ENCODE measurements at places on chromosomes 16 and 17.
A peak's percentile ranks its signal among the peaks of the same experiment; 100 is the strongest.

DNA sequence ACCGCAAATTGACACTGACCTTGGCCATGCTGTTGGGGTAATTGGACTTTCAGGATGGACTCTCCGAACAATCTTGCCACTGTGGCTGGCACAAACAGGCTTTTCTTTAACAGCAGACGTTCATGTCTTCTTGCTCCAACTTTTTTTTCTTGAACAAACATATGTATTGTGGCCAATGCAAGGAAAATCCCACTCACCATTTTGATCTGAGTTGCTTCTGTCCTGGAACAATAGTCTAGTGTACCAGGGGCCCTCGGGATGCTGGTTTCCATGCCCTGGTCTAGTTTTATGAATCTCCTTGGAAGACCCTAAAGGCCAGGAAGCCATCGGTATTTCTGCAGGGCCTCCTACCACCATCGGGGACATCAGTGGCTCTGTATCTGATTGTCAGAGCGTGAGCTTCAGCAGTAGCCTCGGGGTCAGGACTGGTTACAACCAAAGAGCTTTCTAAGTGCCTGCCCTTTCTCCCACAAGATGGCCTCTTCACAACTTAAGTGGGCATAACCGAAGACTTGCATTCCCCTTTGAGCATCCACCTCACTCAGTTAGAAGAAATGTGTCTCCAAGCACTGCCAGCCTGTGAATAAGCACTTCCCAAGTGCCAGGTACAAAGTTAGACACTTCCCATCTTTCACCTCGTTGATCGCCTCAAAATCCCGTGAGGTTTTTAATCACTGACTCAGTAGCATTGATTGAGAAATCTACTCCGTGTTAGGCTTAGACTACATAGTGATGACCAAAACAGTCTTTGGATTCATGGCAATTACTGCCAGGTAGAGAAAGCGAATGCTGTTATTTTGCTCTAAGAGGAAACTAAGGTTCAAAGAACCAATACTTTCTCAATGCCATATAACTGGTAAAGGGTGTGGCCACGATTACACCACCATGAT, 87.0 kb upstream of the TBX2 start:
- DNase-seq = no peak

DNA sequence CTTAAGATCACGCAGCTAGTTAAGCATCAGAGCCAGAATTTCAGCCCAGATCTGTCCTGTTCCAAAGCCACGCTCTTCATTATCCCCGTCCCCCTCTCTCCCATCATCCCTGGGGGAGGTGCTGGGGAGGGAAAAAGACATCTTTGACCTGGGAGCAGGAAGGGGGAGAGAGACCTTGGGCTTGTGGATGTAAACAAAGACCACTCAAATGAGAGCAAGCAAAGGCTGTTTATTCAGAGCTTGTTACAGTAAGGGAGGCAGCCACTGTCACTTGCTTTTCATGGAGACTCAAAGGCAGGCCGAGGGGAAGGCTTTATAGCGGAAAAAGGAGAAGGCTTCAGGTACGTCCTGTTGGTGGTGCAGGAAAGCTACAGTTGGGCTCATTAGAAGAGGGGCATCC, 3.5 kb upstream of the RPRML start:
- no peak for DNase-seq

DNA sequence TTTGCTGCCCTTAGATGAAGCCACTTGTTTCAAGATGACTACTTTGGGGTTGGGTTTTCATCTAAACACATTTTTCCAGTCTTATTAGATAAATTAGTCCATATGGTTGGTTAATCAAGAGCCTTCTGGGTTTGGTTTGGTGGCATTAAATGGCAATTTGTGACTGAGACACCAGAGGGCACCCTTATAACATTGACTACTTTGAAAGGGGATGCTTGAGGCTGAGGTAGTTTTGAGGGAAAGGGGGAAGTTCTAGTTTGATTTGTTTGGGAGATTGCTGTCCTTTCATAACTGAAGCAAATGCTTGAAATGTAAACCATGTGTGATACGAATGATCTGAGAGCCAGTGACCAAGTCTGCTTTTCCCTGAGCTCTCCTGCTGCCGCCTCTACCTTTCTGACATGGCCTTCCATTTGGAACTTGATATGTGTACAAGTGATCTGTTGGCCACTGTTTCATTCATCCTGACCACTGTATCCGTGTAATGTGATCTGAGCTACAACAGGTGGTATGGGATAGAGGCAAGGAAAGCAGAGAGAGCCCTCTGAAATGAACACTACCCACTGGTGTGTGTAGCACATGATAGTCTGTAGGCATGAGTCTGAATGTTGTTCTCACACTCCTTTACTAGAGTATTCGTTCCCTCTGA, 5.8 kb upstream of the RARA start:
- peak; percentile 81 for DNase-seq

DNA sequence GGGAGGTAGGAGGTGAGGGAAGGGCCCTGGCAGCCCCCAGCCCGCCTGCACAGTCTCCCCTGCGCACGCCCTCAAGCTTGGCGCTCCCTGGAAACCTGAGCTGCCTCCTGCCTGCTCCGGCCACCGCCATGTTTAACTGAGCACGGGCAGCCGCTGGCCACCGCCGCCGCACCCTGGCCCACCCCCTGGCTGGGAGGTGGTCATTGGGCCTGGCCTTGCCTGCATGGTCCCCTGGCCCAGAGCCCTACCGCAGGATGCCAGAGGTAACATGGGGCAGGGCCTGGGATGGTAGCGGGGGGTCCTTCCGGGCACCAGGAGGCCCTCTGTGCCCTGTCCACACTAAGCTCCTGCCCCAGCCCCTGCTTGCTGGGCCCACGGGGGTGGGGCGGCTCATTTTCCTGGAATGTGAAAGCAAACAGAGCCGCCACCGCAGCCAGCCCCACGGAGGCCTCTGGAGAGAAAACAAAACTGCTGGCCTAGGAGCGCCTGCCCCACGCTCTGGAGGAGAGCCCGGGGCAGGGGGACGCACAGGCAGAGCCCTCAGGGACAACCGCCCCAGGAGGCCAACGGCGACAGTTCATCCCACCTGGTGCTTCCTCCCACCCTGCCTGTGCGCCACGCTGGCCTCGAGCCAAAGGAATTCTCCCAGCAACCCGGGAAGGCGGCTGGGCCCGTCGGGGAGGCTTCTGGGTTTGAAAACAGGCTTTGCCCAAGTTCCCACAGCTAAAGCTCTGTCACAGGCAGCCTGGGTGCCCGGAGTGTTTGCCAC, 8.9 kb downstream of the NHERF2 start:
- DNase-seq = no peak

- peak; percentile 16 for DNase-seq
Measured at GRCh38 chr16:83356266-83356665, 451.5 kb upstream of the HSBP1 start.

DNA sequence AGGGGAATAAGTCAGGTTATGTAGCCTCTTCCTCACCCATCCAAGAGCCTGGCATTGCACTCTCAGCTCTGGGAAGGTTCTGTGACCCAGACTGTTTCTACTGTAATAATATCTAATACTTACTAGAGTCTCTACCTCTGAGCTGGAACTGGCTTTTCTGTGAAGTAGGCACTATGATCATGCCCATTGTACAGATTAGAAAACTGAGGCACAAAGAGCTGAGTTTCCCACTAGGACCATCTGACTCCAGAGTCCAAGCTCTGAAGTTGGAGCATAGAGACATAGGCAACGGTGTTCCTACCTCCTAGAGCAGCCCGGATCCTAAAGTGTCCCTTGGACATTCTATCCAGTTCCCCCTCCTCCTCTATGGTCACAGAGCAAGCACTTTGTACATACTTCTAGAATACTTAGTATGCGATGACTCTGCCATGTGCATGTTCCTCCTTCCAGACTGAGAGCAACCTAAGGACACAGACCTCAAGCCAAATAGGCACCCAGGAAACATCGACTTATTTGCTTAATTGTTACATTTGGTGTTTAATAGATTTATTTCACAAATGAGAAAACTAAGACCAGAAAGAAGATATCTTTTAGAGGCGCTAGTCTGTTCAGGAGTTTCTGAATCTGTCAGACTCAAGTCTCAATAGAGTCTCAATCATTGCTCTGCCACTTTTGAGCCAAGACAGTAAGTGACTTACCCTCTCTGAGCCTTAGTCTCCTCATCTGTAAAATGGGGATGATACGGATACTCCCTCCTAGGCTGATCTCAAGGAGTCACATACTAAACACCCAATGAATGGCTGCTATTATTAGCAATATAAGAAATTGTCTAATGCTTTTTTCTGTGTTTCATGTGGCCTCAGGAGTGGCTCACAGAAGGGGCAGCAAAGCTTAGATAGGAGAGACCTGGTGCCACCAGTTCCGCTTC, 3.6 kb downstream of the CLEC19A start:
- DNase-seq = no peak

- DNase-seq = no peak
Measured at GRCh38 chr17:9002227-9002605, 19.1 kb upstream of the NTN1 start.

GRCh38 chr17:15260376-15261257, 4.5 kb downstream of the PMP22 start:
- DNase-seq = no peak

DNA sequence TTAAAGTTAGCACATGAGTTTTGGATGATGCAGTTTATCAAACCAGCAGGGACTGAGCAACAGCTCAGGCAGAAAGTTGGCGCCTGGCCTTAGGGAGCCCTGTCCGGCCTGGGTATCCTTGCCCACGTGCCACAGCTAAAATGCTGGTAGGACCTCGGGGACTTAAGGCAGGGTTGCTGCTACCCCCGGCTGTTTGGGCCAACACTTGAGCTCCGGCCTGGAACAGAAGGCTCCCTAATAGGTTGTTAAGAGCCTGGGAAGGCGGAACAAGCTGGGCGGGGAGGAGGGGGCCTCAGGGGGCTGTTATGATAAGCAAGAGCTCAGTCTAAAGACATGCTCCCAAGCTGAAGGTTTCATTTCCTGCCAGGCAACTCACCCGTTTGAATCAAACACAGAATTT, 39.7 kb downstream of the CUEDC1 start:
- no peak for DNase-seq

- DNase-seq = no peak
Measured at GRCh38 chr17:72926171-72926570, 166.3 kb downstream of the SLC39A11 start.

DNA sequence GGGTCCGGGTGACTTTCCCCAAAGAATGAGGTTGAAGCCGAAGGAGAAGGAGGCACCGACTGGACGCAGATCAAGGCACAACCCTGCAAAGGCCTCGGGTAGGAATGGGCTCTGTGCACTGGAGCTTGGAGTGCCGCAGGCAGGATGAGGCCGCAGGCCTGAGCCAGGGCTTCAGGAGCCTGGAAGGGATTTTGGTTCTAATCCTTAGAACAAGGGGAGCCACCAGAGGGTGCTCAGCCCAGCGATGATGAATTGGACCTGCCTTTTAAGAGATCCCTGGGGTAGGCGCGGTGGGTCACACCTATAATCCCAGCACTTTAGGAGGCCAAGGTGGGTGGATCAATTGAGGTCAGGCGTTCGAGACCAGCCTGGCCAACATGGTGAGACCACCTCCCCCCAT, 8.1 kb downstream of the CIBAR2 start:
- DNase-seq = no peak

GRCh38 chr16:10266809-10267208, 84.6 kb upstream of the GRIN2A start:
- no peak for DNase-seq

GRCh38 chr17:37037590-37038155, 88.9 kb downstream of the AATF start:
- no peak for DNase-seq

DNA sequence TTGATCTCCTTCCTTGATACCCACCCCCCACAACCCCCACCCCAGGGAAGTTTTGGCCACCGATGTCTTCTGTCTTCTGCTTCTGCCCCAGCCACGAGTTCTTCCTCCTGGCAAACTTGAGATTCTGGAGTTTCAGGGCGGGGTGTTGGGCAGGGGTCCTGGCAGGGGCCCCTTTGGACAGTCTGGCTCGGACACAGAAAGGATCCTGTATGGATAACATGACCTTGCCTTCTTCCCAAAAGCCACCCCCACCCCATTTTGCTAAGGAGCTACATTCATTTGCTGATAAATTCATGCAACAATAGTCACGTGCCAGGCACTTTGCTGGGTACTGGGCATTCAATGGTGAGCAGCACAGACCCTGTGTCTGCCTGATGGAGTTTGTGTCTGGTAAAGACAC, 5.9 kb upstream of the COL1A1 start:
- DNase-seq = no peak

DNA sequence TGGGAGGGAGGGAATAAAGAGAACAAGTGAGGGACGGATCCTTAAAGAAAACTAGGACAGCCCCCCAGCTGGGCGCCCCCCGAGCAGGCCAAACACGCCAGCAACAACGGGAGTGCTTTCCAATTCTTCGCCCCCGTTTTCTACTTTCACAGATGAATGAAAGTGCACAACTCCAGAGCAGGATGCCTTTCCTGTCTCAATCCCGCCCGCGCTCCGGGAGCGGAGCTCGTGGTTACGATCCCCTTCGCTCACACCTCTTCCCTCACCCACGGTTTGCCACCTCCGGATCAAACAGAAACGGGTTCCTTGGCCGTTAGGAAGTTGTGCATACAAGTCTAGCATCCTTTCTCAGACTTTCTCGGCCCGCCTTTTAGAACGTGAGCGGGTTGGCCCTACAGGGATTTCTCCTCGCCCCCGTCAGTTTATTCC, 680 bp downstream of the SKA2 start:
- no peak for DNase-seq

GRCh38 chr16:69503244-69503643, 62.5 kb upstream of the NFAT5 start:
- no peak for DNase-seq

DNA sequence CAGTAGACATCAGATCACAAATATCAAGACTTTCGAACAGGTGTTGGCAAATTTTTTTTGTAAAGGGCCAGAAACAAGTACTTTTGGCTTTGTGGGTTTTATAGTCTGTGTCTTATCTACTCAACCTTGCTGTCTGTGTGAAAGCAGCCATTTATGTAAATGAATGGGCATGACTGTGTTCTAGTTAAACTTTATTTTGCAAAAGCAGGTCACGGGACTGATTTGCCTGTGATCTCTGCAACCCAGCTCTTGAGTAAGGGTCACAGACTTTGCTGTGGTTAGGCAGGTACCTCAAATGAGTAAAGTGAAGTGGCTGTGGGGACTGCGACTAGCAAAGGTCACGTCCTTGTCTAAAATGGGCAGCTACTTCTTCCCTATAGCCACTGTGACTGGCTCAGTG, 136.5 kb downstream of the FTO start:
- no peak for DNase-seq

GRCh38 chr17:18159551-18160120, 24.0 kb upstream of the ALKBH5 start:
- no peak for DNase-seq
